T-helper 1 cell (primary cell): ENCODE measurements at places on chromosomes 5 and 9.

DNA sequence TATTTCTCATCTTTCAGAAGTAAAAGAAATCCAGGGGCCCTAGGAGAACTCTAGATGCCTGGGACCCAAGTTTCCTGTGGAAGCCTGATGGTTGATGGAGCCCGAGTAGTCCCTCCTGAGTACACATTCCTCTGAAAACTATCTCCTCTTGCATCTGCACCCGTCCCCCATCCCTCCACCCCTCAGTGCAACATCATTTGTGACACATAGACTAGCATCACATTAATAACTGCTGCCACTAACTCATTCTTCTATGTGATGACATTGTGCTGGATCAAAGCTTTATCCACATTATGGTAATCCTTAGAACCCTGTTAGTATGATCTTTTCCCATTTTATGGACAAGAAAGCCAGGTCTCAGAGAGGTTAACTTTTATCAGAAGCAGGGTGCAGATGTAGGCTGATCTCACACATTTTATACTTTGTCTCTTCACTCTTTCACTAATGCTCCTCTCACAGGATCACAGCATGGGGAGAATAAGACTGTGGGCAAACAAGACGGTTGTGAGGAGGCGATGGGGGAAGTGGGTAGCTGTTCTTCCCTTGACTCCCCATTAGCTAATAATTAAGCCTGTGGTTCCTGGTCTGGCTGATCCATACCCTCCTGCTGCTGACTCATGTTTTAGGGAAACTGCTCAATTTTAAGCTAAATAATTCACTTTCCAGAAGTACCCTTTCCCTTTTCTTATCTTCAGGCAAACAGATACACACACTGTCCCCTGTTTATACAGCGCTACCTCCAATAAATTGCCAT is 3.9 kb upstream of the HK3 start:
- no peak for DNase-seq

DNA sequence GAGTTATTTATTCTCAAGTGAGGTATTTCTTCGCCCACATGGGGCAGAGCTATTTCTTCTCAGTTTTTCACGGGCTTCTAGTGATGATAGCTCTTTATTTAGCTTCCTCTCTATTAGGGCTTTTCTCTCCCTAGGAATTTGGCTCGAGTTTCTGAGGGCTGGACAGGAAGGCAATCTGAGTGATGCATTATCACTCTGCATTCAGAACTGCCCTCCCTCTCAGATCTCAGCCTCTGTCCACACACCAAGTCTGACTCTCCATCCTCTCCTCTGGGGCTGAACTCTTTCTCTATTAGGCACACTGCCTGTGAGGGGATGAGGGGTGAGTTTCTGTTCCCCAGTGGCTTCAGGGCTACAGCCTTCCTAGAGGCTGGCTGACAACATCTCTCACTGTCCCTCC is 14.9 kb upstream of the SCAMP1 start:
- DNase-seq: no peak

- no peak for DNase-seq
Observed at GRCh38 chr9:21326526-21327139, 8.6 kb downstream of the KLHL9 start.

DNA sequence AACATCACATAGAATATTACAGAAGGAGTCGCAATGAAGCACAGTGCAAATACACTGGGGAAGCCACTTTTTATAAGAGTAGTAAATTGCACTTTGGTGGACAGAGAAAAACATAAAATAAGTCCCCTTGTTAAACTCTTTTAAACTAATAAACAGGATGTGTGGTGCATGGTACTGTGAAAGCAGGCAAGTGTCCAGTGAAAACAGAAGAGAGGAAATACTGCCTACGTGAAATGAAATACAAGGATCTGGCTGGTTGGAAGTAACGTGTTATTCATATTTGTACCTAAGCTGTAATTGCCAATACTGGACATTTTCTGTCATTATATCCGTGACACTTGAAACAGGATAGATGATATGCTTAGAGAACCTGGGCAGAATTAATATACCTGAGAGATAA is 191.9 kb upstream of the SLC27A6 start:
- no peak for DNase-seq

DNA sequence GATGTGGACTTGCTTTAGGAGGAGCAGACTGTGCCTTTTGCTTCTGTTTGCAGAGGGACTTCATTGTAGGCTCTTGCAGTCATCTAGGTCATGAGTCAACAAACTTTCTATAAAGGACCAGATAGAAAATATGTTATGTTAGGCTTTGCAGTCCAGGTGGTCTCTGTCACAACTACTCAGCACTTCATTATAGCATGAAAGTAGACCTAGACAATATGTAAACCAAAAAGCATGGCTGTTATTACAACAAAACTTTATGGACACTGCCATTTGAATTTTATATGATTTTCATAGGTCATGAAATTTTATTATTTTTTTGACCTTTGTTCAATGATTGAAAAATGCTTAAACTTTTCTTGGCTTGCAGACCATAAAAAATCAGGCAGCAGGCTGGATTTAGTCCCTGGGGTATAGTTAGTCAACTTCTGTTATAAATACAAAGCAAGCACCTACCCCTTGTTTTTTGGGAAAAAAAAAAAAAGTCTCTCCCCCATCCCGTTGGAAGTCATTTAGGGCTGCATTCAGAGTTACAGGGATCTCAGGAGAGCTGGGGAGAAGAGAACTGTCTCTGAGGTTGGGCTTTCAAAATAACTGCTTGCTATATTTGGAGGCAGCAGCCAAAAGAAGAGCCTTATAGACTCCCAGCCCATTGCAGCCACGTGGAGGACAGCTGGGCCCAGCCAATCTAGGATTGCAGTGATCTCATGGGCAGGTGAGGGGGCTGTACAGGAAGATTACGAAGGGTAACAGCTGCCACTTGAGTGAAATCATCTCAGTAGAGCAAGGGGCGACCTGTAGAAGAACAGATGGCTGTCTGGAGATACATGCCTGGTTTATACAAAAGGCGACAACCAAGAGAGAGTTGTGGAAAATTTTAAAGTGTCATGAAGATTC is 136.6 kb upstream of the TNC start:
- DNase-seq: no peak

DNA sequence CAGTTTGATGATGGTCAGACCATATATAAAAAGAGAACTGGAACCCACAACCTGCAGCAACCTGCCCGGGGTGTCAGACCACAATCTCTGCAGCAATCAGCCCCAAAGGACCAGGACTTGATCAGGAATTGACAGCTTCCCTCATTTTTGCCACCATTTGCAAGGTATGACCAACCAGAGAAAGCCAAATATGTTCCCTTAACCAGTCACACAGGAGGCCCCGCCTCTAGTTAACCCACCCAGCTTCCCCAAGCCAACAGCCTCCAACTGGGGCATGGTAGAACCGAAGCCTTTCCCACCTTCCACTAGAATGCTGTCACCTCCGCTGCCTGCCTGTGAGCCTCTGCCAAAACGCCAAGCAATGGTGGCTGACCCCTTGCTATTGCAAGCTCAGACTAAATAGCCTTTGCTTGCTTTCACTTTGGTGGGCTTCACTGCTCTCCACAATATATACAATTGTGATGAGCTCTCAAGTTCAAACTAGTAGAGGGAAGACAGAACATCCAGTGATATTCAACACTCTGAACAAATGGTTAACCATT is 86.3 kb downstream of the AK8 start:
- no peak for DNase-seq

- DNase-seq: peak; percentile 69
Observed at GRCh38 chr5:159331093-159331973, 1.0 kb upstream of the IL12B start.

- no peak for DNase-seq
Observed at GRCh38 chr5:95824747-95825146, 2.2 kb upstream of the GLRX start.

DNA sequence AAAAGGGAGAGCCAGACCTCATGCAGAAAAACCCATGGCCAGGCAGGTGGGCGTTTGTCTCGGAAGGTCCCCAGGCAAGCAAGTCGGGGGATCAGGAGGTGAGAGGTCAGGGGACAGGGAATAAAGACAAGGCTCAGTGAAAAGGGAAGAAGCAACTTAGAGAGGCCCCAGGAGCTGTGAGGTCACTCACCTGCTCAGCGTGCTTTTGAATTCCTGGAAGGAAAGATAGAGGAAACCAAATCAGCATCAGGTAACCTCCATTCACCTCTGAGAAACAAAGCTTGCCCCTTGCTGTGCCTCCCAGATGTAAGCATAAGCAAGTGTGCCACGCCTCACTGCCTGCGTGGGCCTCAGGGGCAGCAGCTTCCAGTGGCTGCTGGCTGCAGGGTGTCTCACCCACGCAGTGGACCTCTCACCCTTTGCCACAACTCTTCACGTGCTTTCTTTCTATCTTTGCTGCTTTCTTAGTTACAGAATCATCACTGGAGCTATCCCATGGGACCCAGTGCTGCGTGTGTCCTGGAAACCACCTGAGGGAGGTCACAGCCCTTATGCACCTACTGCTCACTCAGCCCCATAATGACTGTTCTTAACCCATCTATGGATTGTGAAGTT is 6.0 kb downstream of the TRIM7 start:
- DNase-seq: no peak

- DNase-seq: no peak
Observed at GRCh38 chr9:36153746-36154145, 15.4 kb upstream of the CCIN start.

- no peak for DNase-seq
Observed at GRCh38 chr5:39273314-39273954, 54.1 kb upstream of the FYB1 start.

DNA sequence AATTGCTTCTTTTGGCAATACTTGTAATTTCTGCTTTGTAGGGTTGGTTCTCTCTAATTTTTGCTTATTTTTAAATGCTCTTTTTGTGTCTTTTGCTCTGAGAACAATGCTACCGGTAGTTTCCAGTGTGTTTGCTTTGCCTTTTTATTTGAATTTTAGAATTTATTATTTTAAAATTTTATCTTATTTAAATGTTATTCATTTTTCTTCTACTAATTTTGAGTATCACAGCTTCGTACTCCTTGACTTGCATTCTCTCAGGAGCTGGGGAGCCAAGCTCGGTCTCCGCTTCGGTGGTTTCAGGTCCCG is 45.9 kb downstream of the ANXA2R start:
- no peak for DNase-seq

GRCh38 chr9:134930398-134930797 is 12.7 kb upstream of the FCN1 start:
- no peak for DNase-seq

- no peak for DNase-seq
Observed at GRCh38 chr9:93486268-93486667, 32.9 kb upstream of the FAM120AOS start.

DNA sequence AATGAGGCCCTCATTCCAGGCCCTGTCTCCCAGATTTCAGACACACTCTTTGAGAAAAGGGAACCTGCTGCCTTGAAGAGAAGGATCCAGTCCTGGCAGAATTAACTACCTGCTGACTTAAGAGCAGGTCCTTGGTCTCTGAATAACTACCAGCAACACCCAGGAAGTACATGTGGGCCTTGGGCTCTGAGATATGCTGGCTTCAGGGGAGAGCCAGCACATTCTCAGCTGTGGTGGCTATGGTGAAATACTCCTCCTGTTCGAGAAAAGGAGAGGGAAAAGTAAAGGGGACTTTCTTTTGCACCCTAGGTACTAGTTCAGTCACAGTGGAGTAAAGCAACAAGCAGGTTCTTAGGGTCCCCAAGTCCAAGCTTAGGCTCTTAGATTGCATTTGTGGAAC is 120.0 kb downstream of the HMHB1 start:
- no peak for DNase-seq

GRCh38 chr9:33229359-33230114 is 10.4 kb upstream of the SPINK4 start:
- DNase-seq: no peak

DNA sequence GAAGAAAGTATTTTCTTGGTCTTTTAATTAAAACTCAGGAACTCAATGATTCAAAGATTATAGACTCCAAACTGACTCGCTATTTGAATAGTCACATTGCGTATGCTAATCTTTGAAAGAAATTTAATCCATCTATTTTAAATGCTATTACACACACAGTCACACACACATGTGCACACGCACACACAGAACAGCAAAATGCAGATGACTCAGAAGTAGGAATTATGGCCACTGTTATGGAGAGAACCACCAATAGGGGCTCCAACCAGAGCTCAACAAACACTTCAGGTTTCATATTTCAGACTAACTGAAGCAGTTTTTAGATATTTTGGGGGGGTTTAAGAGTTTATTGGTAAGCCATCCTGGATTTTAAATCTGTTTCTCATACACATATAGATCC is 1917.9 kb downstream of the EFNA5 start:
- no peak for DNase-seq
